Karpas-422 (cell line): ENCODE measurements at places on chromosomes 1 and 21. TPM values are rescaled to one million over a fixed set of nuclear protein-coding genes. Genes with fewer than 3 reads are reported as not detected.

GRCh38 chr1:36755303-36756230 is 272.9 kb upstream of the CSF3R start:
- no peak overlapping the region for H3K27ac ChIP-seq
- no peaks in the 10 kb centered on the region; the same call in 1 of the 2 replicates for H3K27me3 ChIP-seq
- H3K4me1 ChIP-seq, result peaks cover 17% of the 10 kb centered on the region
- DNase-seq, result no peak

GRCh38 chr21:28487455-28488070 is 505.1 kb downstream of the LTN1 start:
- no peaks in the 10 kb centered on the region for H3K27me3 ChIP-seq
- no peak overlapping the region for H3K4me3 ChIP-seq
- H3K36me3 ChIP-seq, result no peaks in the 10 kb centered on the region
- no peak for DNase-seq
- H3K27ac ChIP-seq, result no peak overlapping the region

The HDAC1 gene
- total RNA-seq, result 201 and 257 TPM in 2 replicates

DNA sequence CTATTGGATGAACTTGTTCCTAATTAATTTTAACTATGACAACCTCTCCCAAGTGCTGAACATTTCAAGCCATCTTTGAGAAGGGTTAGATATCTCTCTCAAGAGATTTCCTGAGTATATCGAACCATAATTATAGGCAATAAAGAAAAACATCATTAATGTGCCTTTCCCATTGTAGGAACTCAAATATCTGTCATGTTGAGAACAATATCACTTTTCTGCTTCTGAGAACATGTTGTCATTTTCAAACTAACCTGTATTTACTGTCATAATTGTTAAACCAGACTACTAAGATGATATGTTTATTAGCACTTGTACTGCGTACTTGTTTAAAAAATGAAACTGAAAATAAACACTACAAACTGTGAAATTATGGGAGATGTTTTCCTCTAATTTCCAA is 4.3 kb downstream of the EPS15 start:
- H3K4me3 ChIP-seq, result peak overlapping the region; percentile 75
- H3K4me1 ChIP-seq, result peaks cover 79% of the 10 kb centered on the region
- no peaks in the 10 kb centered on the region for H3K27me3 ChIP-seq
- H3K36me3 ChIP-seq, result no peaks in the 10 kb centered on the region; the same call in 1 of the 2 replicates
- DNase-seq, result no peak

- H3K27me3 ChIP-seq, result no peaks in the 10 kb centered on the region
- peak overlapping the region; percentile 61 for H3K4me3 ChIP-seq
- peaks cover 95% of the 10 kb centered on the region for H3K4me1 ChIP-seq
- H3K27ac ChIP-seq, result peak overlapping the region; percentile 99
These were observed 867 bp downstream of the PTPRC start for GRCh38 chr1:198639671-198640143.

The ICOSLG gene
- total RNA-seq, result 0.37 and 0.83 TPM in 2 replicates
